Fibroblast of skin of right biceps (primary cell): ENCODE measurements at places on chromosomes 6 and 20.

GRCh38 chr6:118554698-118555097, 6.6 kb downstream of the PLN start:
- no peak for DNase-seq

DNA sequence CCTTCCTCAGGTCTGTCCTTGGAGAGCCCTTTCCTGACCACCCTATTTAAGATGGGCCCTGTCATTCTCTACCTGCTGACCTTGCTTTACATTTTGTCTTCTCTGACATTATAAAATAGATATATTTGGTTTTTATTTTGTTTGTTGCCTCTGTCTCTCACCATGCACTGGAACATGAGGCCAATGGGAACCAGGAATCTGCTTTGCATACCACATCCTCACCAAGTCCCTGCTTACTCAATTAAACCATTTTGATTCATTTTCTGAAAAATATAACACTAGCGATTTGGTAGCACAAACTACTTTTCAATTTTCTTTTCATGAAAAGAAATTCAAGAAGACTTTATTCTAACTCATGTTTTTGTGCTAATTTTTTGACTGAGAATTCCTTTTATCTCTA, 32.8 kb upstream of the POPDC3 start:
- no peak for DNase-seq

DNA sequence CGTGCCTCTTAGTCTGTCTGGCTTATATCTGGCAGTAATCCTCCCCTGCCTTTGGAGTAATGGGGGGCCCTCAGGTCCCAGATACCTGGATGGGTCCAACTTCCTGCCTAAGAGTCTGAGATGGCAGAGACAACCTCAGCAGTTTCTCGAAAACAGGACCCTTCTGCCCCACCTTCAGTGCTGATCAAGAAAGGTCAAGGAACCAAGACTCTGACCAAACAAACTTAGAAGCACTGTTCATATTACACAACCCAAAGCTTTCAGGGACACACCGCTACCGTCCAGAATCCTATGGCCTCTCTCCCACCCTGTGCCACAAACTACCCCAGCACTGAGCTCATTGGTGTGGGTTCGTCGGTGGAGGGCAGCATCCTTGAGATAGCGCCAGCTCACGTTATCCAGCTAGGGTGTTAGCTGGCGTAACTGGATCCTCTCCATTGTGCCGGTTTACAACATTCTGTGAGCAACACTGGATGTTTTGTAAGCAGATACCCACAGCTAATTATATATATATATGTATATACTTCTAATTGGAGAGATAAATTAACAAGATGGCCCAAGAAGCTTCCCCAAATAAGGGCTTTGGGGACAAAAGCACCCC, 7.6 kb upstream of the TMC2 start:
- no peak for DNase-seq

DNA sequence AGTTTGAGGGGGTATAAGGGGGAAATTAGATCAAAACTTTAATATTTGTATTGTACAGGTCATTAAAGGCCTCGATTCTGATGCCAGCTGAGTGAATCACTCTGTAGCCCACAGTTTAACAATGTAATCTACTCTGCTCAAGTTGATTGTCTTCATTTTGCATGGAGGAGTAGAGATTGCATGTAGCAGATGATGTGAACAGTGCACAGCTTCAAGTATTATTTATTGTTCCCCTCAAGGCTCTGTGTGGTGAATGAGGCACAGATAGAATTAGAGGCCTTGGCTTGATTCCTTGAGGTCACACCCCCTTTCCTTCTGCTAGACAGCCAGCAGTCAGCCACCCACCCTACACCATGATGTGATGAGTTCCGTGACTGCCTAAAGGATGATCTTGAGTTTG, 38.1 kb downstream of the TXLNB start:
- no peak for DNase-seq

GRCh38 chr6:63449714-63450113, 122.6 kb upstream of the LOC128125822 start:
- no peak for DNase-seq

- no peak for DNase-seq
Observed at GRCh38 chr6:87851674-87852299, 149.8 kb upstream of the AKIRIN2 start.

GRCh38 chr6:48048451-48049146, 62.4 kb downstream of the PTCHD4 start:
- DNase-seq, result no peak

DNA sequence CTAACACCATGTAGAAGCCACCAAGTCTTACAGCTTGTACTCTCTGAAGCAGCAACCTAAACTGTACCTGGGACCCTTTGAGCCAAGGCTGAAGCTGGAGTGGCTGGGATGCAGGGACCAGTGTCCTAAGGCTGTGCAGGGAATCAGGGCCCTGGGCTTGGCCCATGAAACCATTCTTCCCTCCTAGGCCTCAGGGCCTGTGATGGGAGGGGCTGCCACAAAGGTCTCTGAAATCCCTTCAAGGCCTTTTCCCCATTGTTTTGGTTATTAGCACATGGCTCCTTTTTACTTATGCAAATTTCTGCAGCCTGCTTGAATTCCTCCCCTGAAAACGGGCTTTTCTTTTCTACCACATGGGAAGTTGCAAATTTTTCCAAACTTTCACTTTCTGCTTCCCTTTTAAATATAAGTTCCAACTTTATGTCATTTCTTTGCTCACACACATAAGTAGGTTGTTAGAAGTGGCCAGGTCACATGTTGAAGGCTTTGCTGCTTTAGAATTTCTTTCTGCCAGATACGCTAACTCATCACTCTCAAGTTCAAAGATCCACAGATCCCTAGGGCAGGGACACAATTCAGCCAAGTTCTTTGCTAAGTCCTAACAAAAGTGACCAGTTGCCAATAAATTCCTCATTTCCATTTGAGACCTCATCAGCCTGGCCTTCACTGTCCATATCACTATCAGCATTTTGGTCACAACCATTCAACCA, 28.2 kb upstream of the ATXN1 start:
- no peak for DNase-seq

GRCh38 chr6:6826095-6826901, 237.8 kb downstream of the LY86 start:
- DNase-seq, result no peak

GRCh38 chr20:17938871-17939619, 29.5 kb downstream of the SNX5 start:
- DNase-seq, result peak; percentile 69

DNA sequence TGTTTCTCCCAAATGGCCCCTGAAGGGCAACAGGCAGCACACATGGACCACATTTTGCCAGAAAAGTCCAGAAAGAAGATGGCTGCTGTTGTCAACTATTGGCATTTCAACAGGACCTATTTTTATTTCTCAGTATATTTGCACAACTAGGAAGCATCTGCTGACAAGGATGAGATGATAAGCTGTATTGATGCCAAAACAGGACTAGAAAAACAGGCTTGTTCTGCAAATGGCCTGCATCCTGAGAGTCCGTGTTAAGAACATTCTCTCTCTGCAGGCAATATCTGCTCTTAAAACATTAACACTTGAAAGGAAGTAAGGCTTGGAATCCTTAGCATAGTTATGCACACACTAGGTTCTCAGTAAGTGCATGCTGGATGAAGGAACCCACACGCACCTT, 283.7 kb downstream of the ESR1 start:
- no peak for DNase-seq

DNA sequence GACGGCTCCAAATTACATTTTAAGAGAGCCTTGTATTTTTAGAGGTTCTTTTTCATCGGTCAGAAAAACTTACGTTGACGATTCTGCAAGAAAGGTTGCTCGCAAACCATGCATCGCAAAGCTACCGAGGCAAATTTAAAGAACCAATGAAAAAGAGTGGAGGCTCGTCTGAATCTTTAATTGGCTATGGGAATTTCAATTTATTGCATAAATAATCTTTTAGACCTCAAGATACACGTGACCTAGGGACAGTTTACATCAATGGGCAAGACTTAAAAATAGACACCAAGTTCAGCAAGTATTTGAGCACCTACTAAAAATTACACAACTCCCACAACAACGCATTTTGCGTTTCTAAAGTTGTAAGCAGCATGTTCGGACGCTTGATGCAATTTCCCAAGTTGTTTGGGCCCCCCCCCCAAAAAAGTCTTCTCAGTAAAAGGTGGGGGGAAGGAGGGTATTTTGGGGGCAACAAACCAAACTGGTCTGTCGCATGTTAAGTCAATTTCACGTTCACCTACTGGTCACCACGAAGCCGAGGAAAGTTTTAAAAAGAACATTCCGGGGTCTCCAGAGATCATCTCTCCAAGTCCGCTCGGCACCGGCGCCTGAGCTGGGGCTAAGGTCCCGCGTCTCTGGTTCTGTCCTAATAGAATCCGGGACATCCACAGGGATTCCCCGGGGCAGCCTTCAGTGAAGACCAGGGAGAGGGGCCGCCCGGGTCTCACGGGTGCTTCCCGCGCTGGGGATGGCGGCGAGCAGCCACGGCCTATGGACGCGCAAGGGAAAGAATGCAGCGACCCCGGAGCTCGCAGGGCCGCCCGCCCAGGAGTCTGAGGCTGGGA, 851 bp downstream of the SNX5 start:
- DNase-seq, result peak; percentile 47

- peak; percentile 100 for DNase-seq
Observed at GRCh38 chr20:35616465-35617396, 1.1 kb downstream of the SPAG4 start.

GRCh38 chr6:136503303-136504029, 46.8 kb downstream of the MAP7 start:
- DNase-seq, result no peak

DNA sequence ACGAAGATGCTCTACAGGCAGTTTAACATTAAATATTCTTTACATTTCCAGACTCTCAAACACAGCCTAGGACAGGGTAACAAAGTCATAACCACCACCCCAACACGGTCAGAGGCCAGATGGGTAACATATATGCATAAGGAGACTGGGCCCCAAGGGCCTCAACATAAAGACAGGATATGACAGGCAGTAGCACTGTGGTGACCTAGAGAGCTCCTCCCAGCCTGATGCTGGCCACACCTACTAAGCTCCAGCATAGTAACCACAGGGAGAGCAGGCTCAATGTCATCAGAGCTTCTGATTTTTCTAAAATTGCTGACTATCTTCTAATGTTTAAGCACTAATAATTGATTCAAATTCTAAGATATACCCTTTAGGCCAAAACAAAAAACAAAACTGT, 21.7 kb downstream of the SMLR1 start:
- DNase-seq, result peak; percentile 16

- DNase-seq, result no peak
Observed at GRCh38 chr6:35008858-35009257, 119.8 kb downstream of the ANKS1A start.

- no peak for DNase-seq
Observed at GRCh38 chr6:154842833-154843232, 109.6 kb downstream of the SCAF8 start.

GRCh38 chr20:24504331-24505285, 35.2 kb downstream of the SYNDIG1 start:
- DNase-seq, result no peak

GRCh38 chr20:48276021-48276342, 490.7 kb upstream of the SULF2 start:
- DNase-seq, result no peak

GRCh38 chr6:24858177-24858653, 59.5 kb upstream of the ARMH2 start:
- DNase-seq, result no peak

- no peak for DNase-seq
Observed at GRCh38 chr6:3512832-3513231, 56.0 kb upstream of the SLC22A23 start.

GRCh38 chr6:44388887-44389286, 1.4 kb downstream of the CDC5L start:
- DNase-seq, result no peak

DNA sequence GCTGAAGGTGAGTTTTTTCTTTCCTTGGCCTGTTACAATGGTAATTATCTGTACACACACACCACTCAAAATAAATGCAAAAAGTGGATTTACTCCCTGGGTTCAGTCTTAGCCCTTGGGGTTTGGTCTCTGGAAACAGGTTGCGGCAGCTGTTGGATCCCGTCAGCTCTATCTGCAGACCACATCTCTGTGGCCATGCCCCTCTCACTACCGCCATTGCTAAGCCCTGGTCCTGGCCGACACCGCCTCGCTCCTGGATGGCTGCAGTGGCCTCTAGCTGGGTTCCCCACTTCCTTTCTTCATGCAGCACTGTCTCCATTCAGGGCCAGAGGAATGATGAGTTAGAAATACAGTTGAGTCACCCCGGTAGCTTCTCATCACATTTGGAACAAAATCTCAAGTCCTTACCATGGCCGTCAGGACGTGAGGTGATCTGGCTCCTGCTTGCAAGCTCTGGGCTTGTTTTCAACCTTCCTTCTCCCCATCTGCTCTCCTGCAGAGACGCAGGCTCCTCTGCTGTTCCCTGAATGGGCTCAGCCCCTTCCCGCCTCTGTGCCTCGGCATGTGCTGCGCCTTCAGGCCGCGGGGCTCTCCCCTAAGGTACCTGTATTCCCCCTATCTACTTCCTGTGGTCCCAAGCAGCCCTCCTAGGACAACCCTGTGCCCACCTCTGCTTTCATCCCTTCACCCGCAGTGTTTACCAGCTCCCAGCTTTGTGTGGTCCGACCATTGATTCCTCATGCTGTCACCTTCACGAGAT, 38.0 kb downstream of the EFCAB8 start:
- DNase-seq, result no peak

- DNase-seq, result no peak
Observed at GRCh38 chr20:42026599-42026998, 408.4 kb upstream of the CHD6 start.

GRCh38 chr6:170044836-170045562, 245.9 kb downstream of the DLL1 start:
- DNase-seq, result no peak

GRCh38 chr20:10064611-10065010, 29.8 kb downstream of the ANKEF1 start:
- peak; percentile 46 for DNase-seq

- DNase-seq, result peak; percentile 18
Observed at GRCh38 chr6:168370310-168370991, 50.9 kb upstream of the DACT2 start.

DNA sequence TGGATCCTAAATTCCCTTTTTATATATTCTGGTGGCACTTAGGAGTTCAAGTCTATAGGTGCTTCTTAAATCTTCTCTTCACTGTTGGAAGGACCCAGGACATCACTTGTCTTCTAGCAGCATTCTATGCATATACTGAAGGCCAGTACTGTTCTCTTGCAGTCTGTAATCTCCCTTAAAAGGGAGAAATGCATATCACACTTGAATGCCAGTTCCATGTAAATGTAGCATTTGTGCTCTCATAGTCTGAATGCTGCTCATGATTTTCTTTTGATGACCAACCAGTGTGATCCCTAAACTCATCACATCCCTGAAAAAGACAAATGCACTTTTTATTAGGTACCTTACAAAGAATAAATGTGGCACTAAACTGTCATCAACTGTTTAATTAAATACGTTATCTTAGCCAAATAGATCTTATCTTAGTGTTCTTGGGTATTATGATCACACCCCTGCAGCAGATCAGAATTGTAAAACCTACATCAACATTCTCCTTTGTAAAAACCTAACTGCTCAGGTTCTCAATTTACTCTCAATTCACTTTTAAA, 176.1 kb downstream of the EPHA7 start:
- DNase-seq, result no peak
